ENCODE measurements at places on chromosomes 4 and X. TPM values are rescaled to one million over a fixed set of nuclear protein-coding genes. Genes with fewer than 3 reads are reported as not detected.

DNA sequence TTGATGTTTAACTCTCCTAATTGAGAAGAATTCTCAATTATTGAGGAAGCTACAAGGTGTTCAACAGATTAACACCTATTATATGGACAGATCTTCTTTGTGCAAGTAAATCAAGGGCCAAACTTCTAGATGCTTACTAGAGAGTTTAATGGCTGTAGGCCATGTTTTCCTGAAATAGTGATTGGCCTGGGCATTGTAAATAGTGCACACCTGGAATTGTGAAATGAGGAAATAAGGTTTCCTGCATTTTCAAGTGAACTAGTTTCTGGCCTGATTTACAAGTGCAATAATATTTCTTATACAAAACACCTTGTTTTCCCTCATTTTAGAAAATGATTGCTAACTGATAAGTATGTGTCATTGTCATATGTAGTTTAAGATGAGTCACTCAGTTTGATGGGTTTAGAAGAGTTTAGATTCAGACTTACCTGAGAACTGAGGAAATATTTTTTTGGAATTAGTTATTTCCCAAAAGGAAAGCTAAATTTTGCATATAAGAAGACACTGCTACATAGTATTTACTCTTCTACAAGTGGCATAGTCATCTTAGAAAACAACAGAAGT, 21.2 kb downstream of the AFF1 start:
- no peaks in the 10 kb centered on the region for H3K36me3 ChIP-seq
- DNase-seq: no peak
- H3K4me3 ChIP-seq: no peak overlapping the region
- no peaks in the 10 kb centered on the region for H3K27me3 ChIP-seq
- no peak overlapping the region for H3K27ac ChIP-seq

- H3K27ac ChIP-seq: no peak overlapping the region
- no peaks in the 10 kb centered on the region for H3K4me1 ChIP-seq
- DNase-seq: no peak
- no peaks in the 10 kb centered on the region for H3K27me3 ChIP-seq
- H3K4me3 ChIP-seq: no peak overlapping the region
These were observed 127.3 kb downstream of the TMA16 start for GRCh38 chr4:163621821-163622220.

DNA sequence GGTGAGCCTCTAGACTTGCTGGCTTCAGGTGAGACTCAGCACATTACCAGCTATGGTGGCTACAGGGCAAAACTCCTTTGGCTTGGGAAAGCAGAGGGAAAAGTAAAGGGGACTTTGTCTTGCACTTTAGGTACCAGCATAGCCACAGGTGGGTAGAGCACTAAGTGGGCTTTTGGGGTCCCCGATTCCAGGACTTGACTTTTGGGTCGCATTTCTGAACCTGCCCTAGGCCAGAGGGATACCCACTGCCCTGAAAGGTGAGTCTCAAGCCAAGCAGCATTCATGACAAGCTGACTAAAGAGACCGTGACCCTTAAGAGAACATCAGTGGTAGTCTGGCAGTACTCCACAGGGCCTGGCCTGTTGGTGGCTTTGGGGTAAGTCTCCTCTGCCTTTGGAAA, 224.8 kb downstream of the CFAP299 start:
- H3K27me3 ChIP-seq: no peaks in the 10 kb centered on the region
- no peaks in the 10 kb centered on the region for H3K4me1 ChIP-seq
- H3K36me3 ChIP-seq: no peaks in the 10 kb centered on the region
- H3K4me3 ChIP-seq: no peak overlapping the region
- DNase-seq: no peak

The DLG3 gene
- total RNA-seq: 50.5 TPM

The GAGE1 gene
- not detected for total RNA-seq

DNA sequence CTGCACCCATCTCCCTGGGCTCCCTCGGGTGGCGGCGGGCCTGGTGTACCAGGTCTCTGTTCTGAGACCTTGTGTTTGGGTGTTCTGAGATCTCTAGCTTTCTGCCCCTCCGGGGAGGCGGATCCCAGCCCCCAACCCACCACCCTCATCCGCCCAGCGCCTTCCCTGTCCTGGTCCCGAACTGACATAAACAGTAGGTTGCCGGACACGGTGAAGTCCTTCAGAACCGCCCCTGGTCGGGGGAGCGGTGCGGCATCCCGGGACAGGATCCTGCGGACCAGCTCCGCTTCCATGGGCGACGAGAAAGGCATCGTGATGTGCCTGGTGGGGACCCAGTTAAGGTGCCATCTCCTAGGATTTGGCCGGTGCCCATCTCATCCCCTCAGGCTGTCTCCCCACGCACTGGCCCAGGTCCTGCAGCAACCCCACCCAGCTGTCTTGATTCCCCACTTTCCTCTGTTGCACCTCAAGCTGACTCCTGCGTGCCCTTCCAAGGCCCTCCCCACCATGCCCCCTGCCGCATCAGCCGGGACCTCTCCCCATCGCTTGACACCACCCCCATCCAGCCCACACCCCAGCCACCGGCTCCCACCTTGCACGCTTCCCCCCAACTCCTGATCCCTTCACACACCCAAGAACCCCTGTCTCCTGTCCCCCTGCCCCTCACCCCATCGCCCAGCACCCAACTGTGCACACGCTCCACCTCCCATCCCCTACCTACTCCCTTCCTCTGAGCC, 900 bp downstream of the CTAG2 start:
- no peaks in the 10 kb centered on the region for H3K4me1 ChIP-seq
- H3K4me3 ChIP-seq: no peak overlapping the region
- no peak for DNase-seq

- no peak overlapping the region for H3K4me3 ChIP-seq
- no peak for DNase-seq
- no peaks in the 10 kb centered on the region for H3K4me1 ChIP-seq
- no peaks in the 10 kb centered on the region for H3K36me3 ChIP-seq
- no peak overlapping the region for H3K27ac ChIP-seq
- no peaks in the 10 kb centered on the region for H3K27me3 ChIP-seq
These were observed 57.4 kb downstream of the SPOCK3 start for GRCh38 chr4:167176723-167177367.

DNA sequence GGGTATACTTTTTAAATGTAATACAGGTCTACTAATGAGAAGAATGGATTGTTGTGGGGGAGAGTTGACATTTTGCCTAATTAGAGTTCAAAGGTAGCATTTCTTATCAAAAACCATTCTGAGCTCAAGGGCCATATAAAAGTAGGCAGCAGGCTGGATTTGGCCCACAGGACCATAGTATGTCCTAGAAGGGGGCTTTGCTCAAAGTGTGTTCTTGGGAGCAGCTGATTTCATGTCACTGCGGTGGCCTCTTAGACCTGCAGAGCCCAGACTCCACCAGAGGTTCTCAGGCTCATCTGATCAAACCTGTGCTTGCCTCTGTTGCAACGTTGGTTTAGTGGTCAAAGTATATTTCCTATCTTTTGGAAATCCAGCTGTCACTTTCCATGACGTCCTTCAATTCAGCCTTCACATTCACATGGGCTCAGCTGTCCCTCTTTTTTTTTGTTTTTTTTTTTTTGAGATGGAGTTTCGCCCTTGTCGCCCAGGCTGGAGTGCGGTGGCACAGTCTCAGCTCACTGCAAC, 34.6 kb upstream of the TENM3 start:
- no peaks in the 10 kb centered on the region for H3K36me3 ChIP-seq
- H3K4me3 ChIP-seq: no peak overlapping the region
- no peaks in the 10 kb centered on the region for H3K27me3 ChIP-seq
- no peak overlapping the region for H3K27ac ChIP-seq

- peak; percentile 76 for DNase-seq
- peak overlapping the region; percentile 88 for H3K27ac ChIP-seq
- no peaks in the 10 kb centered on the region for H3K27me3 ChIP-seq
- H3K4me1 ChIP-seq: no peaks in the 10 kb centered on the region
- peak overlapping the region; percentile 50 for H3K4me3 ChIP-seq
- no peaks in the 10 kb centered on the region for H3K36me3 ChIP-seq
These were observed 190.5 kb downstream of the RRAGB start for GRCh38 chrX:55907968-55908607.

DNA sequence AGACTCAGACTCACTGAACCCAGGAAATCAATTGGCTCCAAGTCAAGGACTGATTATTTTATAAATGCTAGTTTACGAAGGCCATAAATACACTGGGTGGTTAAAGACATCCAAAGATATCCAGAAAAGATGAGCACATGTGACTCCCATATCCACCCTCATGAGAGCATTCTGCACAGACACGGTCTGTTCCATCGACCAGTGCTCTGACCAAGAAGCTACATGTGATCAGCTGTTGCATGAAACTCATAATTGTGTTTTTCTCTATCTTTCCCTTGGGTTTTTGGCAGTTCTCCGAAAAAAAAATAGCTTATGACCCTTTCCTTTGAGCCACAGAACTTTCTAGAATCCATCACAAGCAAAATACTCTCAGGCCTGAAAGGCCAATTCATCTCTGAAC, 2.7 kb upstream of the PIR start:
- H3K36me3 ChIP-seq: no peaks in the 10 kb centered on the region
- H3K27ac ChIP-seq: no peak overlapping the region
- no peak for DNase-seq

DNA sequence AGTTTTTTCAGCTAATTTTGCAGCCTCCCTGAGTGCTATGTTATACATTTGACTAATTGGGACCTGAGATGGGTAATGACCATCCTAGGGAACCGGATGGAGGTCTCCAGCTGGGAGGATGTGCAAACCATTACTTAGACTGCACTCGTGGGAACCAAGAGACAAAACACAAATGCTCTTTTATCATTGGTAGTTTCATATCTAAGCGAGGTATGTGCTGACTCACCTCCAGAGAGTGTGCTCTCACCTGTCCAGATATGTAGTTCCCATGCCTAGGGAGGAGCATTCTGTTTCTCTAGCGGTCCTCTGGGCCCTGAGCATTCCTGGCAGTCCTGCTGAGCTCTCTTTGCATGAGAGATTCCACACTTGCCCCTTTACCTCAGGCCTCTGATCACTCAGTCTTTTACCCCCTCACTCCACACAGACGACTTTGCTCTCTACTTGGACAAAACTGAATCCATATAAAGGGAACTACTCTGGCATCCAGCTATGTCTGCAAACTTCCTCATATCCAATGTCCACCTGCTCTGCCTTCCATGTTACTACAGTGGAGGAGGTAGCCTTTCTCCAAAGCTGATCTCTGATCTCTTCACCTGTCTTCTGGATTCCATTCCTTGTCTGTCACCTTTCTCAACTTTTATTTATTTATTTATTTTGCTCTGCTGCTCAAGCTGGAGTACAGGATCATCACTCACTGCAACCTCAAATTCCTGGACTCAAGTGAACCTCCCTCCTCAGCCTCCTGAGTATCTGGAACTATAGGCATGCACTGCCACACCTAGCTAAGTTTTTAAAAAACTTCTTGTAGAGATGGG, 88.4 kb downstream of the LRP2BP start:
- H3K27ac ChIP-seq: no peak overlapping the region
- peaks cover 12% of the 10 kb centered on the region for H3K36me3 ChIP-seq
- peaks cover 10% of the 10 kb centered on the region for H3K4me1 ChIP-seq

DNA sequence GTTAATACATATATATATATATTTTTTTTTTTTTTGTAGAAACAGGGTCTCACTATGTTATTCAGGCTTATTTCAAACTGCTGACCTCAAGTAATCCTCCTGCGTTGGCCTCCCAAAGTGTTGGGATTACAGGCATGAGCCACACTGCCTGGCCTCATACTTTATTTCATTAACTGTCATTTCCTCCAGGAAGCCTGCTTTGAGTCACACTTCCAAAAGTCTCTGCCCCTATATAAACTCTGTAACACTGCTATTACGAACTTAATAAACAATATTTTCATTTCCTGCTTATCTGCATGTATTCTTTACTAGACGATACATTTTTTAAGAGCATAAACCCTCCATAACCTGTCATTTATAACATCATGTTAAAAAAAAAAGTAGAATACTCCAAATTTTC, 167.2 kb downstream of the WDFY3 start:
- H3K27me3 ChIP-seq: no peaks in the 10 kb centered on the region
- peaks cover 14% of the 10 kb centered on the region for H3K36me3 ChIP-seq
- no peak overlapping the region for H3K27ac ChIP-seq

DNA sequence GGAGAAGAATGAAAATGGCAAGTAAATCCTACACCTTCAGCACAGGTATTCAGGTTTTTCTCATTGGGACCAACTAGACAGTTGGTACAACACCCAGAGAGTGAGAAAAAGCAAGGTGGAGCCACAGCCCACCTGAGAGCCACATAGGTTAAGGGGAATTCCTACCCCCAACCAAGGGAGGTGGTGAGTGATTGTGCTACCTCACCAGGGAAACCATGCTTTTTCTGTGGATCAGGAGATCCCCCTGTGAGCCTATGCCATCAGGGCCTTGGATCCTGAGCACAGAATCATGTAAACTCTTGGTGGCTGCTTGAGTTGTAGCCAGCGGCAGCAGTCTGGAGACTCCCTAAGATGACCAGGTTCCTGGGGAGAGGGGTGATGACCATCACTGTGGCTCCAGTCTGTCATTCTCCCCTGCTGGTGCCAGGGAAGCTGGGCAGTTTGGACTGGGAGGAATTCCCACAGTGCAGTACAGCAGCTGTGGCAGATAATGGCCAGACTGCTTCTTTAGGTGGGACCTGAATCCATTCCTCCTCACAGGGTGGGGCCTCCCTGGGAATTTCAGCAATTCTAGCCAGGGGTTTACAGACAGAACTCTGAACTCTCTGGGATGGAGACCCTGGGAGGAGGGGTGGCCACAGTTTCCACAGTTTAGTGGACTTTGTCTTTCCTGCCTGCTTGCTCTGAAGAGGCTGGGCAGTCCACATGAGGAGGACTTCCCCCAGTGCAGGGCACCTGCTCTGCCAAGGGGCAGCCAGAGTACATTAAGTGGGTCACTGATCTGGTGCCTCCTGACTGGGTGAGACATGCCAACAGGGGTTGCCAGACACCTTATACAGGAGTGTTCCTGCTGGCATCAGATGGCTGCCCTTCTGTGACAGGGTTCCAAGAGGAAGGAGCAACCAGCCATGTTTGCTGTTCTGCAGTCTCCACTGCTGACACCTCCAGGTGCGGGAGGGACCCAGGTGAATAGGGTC, 43.2 kb downstream of the PARM1 start:
- H3K27me3 ChIP-seq: no peaks in the 10 kb centered on the region
- DNase-seq: no peak
- H3K4me1 ChIP-seq: no peaks in the 10 kb centered on the region
- no peaks in the 10 kb centered on the region for H3K36me3 ChIP-seq
- no peak overlapping the region for H3K27ac ChIP-seq
- no peak overlapping the region for H3K4me3 ChIP-seq

The CCNG2 gene
- total RNA-seq: 86.8 TPM

The HTR2C gene
- not detected for total RNA-seq

GRCh38 chr4:80710748-80711451, 319.6 kb upstream of the BMP3 start:
- H3K4me1 ChIP-seq: no peaks in the 10 kb centered on the region
- no peak overlapping the region for H3K27ac ChIP-seq
- no peak for DNase-seq
- H3K4me3 ChIP-seq: no peak overlapping the region
- H3K36me3 ChIP-seq: no peaks in the 10 kb centered on the region
- no peaks in the 10 kb centered on the region for H3K27me3 ChIP-seq

The RBM46 gene
- total RNA-seq: not detected

The GLRB gene
- total RNA-seq: 1.1 TPM

GRCh38 chrX:15129412-15129811, 140.5 kb downstream of the ASB9 start:
- no peaks in the 10 kb centered on the region for H3K36me3 ChIP-seq
- H3K4me1 ChIP-seq: no peaks in the 10 kb centered on the region
- no peak overlapping the region for H3K4me3 ChIP-seq
- H3K27me3 ChIP-seq: no peaks in the 10 kb centered on the region
- no peak for DNase-seq

Measured in transverse colon (tissue), 4 donors.